Stimulated activated CD8-positive, alpha-beta memory T cell treated with anti-CD3 and anti-CD28 coated beads, Interleukin-15, amount 100 ng/mL, for 48 hours (primary cell): ENCODE measurements at places on chromosomes 6 and 20.

GRCh38 chr6:133955582-133956415, 2.8 kb downstream of the TBPL1 start:
- no peak for DNase-seq

GRCh38 chr6:159995405-159995804, 26.5 kb downstream of the IGF2R start:
- DNase-seq = no peak

DNA sequence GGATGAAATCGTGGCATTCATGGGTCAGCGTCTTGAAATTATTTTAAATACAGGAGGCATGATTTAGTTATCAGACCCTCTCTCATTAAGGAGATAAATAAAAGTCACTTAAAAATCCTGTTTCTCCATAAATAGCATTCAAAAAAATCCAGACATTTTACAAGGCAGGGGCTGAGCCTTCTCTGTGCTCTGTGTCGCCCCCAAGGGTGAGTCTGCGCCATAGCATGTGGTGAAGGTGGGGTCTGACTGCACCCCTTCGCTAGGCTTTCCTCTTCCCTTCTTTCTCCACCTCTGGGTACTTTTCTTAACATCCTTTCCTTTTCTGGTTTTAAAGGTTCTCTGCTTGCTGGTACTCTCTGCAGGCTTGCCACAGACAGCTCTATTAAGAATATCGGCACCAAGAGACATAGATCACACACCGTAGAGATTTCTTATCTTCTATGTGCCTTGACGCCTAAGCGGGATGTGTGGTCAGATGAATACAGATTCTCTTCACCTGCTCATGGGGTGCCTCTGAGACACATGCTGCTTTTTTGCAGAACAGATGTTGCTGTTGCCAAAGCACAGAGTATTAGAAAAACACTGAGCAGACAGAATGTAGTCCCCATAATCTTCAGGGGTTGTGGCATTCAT, 20.1 kb upstream of the FAM209A start:
- DNase-seq = no peak

- no peak for DNase-seq
Measured at GRCh38 chr6:158242071-158242606, 70.1 kb upstream of the TULP4 start.

- no peak for DNase-seq
Measured at GRCh38 chr20:40359131-40359912, 329.7 kb downstream of the MAFB start.

DNA sequence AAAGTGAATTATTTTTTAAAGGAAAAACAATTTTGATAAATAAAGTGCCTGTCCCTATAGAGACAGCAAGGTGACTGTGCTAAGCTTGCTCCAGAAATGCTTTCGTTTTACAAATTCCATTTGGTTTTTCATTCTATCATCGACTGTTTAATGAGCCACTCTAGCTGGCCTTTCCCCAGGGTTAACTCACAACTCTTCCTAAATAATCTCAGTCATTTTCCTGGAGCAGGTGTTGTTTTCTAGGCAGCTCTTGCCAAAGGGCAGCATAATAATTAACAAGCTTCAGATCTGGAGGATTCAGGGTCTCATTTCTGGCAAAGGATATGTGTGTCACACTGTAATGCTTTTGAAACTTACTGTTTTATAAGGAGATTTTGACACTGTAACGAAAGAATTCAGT, 184.2 kb downstream of the KHDC1L start:
- DNase-seq = no peak

GRCh38 chr20:58850693-58851174, at the start of gene GNAS-AS1:
Gene GNAS-AS1 (minus strand): TSS chr20:58850902.
- DNase-seq = peak; percentile 75
